ENCODE measurements at places on chromosomes 4 and X.

GRCh38 chr4:174275101-174275500 lies 8.4 kb downstream of the FBXO8 start:
- no peak for DNase-seq

- DNase-seq = no peak
Observed at GRCh38 chr4:177371461-177371860, 61.8 kb downstream of the NEIL3 start.

DNA sequence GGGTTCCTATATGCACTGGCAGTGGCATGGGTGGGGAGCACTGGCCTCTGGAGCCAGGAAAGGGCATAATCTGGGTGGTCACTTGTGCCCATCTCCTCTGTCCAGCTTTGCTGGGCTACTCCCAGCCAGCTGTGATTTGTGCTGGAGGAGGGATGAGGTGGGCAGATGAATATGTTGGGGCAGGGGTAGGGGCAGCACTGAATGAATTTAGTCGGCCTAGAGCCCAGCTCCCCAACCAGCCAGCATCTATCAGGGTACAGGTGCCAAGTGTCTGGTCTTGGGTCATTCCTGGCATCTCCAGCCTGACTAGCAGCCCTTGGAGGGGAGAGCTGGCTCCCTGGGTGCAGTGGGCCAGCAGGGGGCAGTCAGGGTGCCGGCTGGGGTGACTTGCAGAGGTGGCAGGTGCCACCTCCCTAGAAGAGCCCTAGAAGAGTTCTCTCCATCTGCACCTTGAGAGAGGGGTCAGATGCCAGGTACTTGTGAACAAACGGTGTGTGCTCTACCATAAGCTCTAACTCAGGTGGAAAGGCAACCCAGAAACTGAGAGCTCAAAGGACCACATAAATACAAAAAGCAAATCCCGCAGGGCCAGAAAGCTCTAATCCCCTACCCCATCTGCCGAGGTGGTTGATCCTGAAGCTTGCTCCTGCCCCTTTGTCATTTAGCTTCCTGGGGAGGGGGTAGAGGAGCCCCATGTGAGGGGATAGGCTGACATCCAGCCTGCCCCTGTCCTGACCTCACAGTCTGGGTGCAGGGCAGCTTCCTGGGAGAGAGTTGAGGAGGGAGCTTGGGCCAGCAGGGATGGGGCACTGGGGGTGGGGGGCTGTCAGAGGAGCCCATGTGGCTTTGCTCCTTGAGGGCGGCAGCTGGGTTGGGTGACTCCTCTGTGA lies 2.2 kb downstream of the SORCS2 start:
- no peak for DNase-seq

DNA sequence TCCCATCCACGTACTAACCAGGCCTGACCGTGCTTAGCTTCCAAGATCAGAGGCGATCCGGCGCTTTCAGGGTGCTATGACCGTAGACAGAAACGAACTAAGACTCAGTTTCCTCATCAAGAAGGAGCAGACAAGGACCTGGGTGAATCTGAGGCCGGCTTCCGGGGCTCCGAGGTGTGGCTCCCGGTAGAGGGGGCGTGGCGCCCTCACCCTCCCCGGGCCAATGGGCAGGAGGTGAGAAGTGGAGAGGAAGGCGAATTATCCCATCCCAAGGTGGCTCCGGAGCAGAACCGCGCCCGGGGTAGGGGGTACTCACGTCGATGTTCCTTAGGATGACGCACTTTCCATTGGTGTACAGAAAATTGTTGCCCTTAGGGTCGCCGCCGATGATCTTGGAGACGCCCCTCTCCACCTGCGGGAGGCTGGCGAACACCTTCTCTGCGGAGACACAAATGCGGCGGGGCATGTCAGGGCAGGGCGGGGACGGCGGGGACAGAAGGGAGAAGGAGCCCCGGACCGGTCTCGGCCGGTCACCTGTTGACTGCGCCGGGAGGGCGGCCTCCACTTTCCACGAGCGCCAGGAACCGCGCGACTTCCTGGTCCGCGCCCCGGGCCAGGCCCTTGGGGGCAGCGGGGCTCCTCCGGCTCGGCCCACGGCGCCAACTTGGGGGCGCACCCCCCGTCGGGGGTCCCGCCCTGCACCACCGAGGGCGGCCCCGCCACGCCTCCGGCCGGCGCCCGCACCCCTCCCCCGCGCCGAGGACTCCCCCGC lies 616 bp downstream of the WDR1 start:
- peak; percentile 49 for DNase-seq

DNA sequence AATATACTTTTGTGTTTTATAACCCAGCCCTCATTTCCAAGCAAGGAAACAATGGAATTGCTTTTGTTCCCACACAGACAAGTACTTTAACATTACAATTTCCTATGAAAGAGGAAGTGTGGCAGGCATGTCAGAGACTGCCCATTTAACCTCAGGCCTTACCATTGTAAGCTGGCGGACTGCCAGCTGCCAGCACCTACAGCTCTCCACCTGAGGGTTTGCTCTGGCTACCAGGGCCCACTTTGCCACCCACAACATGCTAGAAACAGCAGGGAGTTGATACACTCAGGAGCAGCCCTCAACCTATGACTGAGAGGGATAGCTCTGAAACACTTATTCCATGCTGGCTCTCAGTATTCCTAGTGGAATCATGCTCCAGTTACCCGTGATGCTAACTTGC lies 152.3 kb upstream of the PRDX4 start:
- DNase-seq = no peak

- no peak for DNase-seq
Observed at GRCh38 chr4:118729287-118730286, 44.4 kb downstream of the METTL14 start.

- no peak for DNase-seq
Observed at GRCh38 chr4:65893957-65894755, 223.9 kb upstream of the EPHA5 start.

DNA sequence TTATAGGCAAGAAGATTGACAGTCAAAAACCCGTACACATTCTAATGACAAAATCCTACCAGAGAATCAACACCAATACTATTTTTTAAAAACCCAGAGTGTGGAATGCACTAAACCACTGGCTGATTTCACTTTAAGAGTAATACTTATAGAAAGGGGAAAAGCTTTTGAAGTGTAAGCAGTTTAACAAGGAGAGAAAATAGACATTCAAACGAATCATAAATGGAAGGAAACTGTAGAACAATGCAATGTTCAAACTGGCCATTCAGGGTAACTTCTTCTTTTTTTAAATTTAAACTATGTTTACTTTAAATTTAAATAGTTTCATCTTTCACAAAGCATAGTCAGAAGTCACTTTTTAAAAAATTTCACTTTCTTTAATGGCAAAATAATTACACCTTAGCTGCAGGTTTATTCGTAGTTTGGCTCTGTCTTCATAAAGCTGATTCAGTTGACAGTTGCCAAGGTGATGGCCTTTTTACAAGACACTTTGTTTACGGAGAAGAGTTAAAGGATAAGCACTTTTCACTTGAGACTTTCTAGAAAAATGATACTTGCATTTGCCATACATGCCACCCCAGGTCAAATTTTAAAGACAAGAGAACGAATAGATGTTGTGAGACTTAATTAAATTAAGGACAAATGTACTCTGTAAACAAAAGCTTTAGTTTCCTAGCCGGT lies 82.4 kb upstream of the KLF3 start:
- DNase-seq = no peak
